Amniotic stem cell (primary cell): ENCODE measurements at places on chromosomes 1 and 21.

DNA sequence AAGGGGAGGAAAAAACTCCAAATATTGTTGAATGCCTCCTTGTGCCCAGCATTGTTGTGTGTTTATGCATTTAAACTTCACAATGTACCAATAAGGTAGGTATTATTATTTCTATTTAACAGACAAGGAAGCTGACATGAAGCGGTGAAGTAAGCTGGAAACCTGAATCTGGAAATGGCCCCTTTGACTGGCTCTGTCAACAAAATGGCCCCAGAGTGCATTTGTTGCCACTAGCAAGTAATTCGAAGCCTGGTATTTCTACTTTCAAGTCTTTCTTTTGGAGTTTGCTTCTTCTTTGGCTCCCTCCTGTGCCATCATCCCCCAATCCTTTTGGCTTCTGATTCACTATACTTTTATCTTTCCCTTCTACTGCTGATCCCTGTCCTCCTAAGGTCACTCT, 23.1 kb downstream of the CRYZL1 start:
- no peak for DNase-seq

GRCh38 chr1:80639777-80640533, 1160.8 kb upstream of the ADGRL2 start:
- DNase-seq: no peak

- DNase-seq: no peak
Observed at GRCh38 chr1:81455481-81455880, 345.3 kb upstream of the ADGRL2 start.

DNA sequence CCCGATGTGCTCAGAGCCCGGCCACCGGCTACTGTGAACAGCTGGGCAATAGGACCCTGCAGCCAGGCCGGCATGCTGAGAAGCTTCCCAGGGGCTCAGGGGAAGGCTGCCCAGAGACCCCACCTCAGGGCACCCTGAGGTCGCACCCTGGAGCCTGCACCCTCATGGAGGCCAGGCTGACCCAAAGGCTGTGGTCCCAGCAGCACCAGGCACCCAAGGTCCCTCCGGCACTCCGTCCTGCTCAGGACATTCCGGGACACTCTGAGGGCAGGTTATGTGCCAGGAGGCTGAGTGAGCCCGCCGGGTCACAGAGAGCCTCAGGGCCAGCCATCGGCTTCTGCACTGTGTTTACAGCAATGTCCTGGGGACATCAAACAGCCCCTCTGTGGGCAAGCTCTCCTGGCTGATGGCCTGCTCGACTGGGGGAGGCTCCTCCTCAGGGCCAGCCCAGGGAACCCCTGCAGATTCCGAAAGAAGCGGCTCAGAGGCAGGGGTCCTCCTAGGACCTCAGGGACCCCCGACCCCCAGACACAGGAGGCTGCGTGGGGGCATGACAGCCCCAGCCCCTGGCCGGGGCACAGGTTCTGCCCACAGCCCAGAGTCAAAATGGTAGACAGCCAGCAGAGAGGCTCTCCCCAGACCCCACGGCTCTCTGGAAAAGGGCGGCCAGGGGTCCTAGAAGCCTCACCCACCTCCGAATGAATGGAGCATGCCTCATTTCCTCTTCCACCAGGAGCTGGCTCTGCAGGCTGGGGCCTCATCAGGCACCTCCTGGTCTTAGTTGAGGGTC, 8.2 kb downstream of the SLC19A1 start:
- no peak for DNase-seq

DNA sequence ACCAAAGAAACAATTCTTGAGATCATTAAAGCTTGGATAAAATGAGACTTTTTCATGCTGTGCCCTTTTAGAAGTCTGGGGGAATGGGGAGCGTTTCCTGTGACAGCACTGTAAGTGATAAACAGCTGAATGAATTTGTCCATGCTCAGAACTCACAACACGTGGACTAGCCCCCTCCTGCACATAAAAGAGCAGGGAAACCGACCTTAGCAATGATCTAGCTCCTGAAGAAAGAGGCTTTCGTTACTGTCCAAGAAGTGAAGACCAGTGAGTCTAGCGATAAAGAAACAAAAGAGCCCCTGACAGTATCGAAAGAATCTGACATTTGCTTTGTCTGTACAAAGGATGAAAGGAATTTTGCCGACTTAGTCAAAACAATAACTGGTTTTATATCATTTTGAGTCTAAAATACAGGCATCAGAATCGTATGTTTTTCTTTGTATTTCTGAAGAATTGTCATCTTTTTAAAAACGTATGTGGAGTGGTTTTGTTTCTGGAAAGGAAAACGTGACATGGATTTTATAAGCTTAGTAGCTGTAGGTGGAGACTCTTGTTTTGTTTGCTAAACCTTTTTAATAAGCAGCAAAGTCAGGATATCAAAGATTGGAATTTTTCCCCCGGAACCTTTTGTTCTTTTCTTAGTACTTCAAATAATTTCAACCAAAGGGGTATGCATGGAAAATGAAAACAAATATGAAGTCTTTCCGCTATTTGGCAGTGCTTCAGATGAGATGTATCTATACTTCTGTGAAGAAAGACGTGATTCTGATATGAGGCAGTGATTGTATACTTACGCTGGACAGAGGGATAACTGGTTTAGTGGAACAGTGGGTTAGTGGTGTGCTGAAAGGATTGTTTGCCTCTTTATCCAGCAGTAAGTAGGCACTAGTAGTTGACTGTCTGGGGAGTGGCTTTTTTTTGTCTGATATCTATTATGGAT, 61.0 kb downstream of the MAST2 start:
- no peak for DNase-seq
